ENCODE measurements at places on chromosomes 5 and 9.

DNA sequence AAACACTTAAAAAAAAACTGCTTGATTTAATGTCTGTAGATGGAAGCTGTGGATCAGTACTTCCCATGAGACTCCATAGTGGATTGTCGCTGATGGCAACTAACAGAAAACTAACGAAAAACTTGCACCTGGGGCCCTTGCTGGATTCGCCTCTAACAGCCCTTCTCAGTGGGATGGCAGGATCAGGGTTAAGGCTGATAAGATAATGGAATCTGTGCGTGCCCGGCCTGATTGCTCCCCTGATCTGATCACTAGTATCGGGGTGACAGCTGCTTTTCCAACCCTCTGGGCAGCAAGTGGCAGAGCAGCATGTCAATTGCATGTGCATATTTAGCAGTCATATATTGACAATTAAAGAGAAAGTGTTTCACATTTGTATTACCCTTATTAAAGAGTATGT is 185.8 kb upstream of the ELAVL2 start:
- DNase-seq = no peak

DNA sequence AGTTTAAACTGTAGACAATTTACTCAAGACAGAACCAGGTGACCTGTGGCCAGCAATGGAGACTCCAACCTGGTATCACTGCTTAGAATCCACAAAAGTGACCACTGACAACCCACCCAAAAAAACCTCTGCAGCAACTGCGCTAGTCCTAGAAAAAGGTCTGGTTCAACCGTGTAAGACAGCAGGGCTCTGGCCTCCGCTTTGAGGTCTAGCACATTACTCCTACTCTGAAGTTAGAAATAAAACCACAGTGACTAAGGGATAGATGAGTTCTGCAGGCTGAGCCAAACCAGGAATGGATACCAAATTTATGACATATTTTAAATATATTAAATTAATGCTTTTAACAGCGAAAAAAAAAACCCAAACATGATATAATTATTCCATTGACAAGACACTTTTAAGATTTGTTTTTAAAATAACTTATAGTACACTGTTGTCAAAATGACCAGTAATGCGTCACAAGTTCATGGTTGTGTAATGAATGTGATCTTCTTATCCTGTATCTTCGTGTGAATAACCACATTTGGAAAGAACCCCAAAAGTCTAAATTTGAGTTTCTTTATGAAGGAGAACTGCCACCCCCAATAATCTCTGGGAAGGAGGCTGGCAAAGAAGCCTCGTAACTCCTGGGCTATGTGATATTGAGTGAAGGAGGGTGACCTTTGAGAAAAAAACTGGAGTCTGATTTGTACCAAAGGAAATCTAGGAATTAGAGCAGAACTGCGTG is 101.9 kb upstream of the SLC44A1 start:
- no peak for DNase-seq

DNA sequence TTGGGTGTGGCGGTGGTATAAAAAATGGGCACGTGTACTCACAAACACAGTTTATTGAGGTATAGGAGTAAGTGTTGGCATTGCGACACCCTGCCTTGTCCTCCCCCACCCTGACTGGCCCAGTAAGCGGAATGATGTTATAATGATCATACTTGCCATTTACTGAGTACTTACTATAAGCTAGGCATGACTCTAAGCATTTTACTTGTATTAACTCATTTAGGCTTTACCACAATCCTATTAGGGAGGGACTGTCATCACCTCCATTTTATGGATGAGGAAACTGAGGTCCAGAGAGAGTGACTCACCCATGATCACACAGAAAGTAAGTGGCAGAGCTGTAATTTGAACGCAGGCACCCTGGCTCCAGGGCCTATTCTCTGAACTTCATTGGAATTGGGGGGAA is 2.3 kb downstream of the SMIM3 start:
- DNase-seq = no peak

DNA sequence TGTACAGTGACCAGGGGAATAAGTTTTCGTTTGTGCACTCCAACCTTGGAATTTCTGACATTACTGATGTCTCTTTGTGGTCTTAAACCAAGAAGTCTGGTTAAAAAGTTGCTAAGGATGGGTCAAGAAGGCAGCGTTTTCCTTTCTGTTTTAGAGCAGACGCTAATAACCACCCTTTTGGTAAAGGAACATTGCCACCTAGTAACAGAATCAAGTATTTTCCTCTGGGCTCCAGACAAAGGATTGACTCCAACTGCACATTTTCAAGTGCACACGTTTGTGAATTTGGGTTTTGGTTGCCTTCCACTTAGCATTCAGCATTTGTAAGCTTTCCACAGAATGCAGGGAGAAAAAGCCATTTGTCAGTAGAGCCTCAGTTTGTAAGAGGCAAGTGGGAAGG is 22.2 kb upstream of the CEP78 start:
- DNase-seq = no peak

GRCh38 chr9:120916588-120916987 is 10.0 kb downstream of the TRAF1 start:
- DNase-seq = no peak

GRCh38 chr9:133002147-133003070 is 23.9 kb downstream of the GFI1B start:
- DNase-seq = no peak

DNA sequence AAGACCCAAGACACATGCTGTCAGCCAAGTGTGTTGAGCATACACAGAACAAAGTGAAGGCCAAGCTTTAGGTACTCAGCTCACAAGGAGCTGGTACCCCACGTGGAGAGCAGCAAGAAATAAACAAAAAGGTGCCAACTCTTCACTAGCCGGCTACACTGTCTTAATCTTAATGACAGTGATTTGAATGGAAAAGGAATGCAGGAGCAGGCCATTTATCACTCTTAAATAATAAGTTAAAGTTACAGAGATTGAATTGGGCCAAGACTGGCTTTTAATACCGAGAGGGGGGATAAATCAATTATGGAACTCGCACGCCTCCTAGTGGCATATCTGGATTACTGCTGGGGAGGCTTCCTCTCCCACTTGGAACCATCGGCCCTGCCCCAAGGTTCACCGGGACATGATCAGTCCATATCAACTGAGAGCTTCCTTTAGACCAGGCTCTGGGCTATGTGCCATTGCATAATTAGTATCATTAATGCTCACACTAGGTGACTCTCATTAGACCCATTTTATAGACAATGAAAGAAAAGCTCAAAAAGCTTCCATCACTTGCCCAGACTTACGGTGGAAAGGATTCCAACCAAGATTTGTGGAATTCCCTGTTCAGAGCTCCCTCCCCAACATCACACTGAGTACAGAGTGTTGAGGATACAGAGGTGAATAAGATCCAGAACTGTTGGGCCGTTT is 94.0 kb downstream of the ACTL7B start:
- DNase-seq = no peak

- no peak for DNase-seq
These were observed 139.0 kb upstream of the GRIN3A start for GRCh38 chr9:101877439-101877838.

- DNase-seq = no peak
These were observed 534 bp upstream of the SAPCD2 start for GRCh38 chr9:137070906-137071275.

- no peak for DNase-seq
These were observed 48.8 kb downstream of the LNPEP start for GRCh38 chr5:96984506-96985192.

- DNase-seq = no peak
These were observed 149.0 kb upstream of the PCA3 start for GRCh38 chr9:76615177-76615603.

- DNase-seq = no peak
These were observed 21.0 kb upstream of the RNF180 start for GRCh38 chr5:64144425-64145215.

- DNase-seq = no peak
These were observed 138.8 kb downstream of the KDM4C start for GRCh38 chr9:6896562-6896961.

- no peak for DNase-seq
These were observed 398.8 kb downstream of the NFIB start for GRCh38 chr9:13915131-13915530.

DNA sequence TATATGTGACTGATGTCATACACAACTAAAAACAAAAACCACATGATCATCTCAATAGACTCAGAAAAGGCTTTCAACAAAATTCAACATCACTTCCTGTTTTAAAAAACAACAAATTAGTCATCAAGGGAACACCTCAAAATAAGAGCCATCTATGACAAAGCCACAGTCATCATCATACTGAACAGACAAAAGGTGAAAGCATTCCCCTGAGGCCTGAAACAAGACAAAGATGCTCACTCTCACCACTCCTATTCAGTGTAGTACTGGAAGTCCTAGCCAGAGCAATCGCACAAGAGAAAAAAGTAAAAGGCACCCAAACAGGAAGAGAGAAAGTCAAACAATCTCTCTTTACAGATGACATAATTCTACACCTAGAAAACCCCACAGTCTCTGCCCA is 893.5 kb upstream of the EDIL3 start:
- no peak for DNase-seq

DNA sequence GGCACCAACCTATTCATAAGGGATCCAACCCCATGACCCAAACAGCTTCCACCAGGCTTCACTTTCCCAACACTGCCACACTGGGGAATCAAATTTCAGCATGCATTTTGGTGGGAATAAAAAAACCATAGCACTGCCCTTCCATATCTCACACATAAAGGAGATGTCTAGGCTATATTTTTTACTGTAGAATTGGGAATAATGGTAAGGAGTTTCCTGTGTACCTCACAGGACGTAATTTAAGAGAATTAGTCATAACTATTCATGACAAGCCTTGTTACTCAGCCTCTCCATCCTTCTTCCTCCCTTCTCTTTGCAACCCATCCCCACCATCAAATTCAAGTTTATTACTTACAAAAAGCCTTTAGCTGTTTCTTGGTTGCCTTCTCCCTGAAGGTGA is 352.1 kb downstream of the MLLT3 start:
- no peak for DNase-seq

- DNase-seq = no peak
These were observed 101.7 kb downstream of the GDNF start for GRCh38 chr5:37738057-37738691.

GRCh38 chr5:178940569-178941360 is at the start of gene ZNF454:
TSS of gene ZNF454 (plus strand) at chr5:178941198. CDS start at chr5:178942792, 1,594 bp downstream.
- DNase-seq = no peak

- DNase-seq = no peak
These were observed 937.2 kb upstream of the DMAC1 start for GRCh38 chr9:8736805-8737204.

DNA sequence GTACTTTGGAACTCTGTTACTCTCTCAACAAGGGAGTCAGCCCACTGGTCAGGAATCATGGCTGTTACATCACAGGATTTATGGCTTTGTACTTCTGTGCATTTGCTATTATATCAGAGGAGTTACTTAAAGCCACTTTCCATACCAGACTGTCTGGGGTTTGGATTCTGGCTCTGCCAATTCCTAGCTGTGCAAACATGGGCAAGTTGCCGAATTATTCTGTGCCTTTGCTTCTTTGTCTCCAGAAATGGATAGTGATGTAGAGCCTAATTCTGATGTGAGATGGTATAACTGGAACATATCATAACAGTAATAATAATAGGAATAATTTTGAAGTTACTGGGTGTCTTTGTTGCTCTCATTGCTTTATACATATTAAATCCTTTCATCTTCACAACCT is 1047.3 kb upstream of the SEMA6A start:
- no peak for DNase-seq

DNA sequence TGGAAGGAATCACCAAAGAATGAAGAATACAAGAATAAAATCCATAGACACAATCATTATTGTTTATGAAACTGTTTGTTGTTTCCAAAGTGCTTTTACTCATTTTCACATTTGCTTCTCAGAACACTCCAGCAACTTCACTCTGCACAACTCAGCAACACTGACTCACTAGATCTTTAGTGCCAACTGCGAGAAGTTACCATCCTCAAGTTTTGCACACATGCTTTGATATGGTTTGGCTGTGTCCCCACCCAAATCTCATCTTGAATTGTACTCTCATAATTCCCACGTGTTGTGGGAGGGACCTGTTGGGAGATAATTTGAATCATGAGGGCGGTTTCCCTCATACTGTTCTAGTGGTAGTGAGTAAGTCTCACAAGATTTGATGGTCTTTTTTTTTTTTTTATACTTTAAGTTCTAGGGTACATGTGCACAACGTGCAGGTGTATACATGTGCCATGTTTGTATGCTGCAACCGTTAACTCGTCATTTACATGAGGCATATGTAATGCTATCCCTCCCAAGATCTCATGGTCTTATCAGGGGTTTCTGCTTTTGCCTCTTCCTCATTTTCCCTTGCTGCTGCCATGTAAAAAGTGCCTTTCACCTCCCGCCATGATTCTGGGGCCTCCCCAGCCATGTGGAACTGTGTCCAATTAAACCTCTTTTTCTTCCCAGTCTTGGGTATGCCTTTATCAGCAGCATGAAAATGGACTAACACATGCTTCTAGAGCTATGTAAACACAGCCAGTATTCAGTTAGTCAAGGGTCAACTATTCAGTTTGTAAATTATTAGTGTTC is 36.9 kb downstream of the CLINT1 start:
- DNase-seq = no peak

GRCh38 chr9:83313781-83314180 is 224.4 kb downstream of the FRMD3 start:
- no peak for DNase-seq

DNA sequence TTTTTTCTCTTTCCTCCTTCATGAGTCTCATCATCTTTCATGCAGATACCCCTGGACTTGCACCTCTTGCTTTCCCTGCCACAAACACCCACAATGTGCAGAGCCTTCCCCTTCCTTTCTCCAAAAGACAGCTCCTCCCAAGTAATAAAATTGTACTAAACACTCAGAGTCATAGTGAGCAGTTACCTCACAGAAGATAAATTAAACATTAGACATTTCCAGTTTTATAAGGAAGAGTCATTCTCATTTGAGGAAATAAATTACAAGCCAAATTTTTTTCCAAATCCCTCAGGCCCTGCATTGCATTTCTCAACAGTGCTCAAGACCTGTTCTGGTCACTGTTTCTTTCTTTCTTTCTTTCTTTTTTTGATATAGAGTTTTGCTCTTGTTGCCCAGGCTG is 131.5 kb downstream of the ATPSCKMT start:
- no peak for DNase-seq

DNA sequence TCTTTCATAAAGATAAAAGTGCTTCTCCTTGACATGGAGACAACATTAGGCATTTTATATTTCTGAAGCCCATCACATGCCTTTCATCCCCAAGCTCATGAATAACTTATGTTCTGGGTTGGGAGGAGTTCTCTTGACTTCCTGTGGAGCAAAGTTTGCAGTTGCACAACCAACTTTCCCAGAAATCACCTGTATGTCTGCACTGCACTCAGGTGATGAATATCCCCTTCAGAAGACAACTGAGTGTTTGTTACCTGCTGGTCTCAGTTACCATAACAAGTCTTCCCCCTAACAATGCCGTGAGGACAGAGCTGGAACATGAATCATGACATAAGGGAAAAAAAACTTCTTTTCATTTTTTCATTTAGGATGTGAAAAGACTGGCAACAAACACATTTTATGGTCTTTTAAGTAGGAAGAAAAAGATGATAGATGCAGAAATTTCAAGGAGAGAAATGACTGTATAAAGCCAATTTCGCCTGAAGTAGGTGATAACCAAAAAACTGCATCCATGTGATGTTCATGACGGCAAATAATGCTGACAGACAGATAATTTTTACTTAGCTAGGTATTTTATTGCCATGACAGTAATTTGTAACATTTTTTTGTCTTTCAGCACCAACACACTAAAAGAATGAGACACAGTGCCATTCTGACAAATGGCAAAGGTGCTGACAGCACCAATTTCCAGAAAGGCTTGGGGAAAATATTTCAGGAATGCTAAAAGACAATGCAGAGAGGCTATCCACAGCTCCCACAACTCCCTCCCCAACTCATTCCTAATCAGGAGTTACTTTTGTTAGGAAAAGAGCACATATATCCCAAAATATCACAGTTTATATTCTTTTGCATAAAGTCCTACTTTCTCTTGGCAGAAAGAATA is 656.3 kb downstream of the PRELID2 start:
- no peak for DNase-seq

GRCh38 chr5:90987726-90988125 is 395.4 kb downstream of the ARRDC3 start:
- no peak for DNase-seq
